Ureter (tissue), 1 donor: ENCODE measurements at places on chromosomes 16 and 17. TPM values are rescaled to one million over a fixed set of nuclear protein-coding genes. Genes with fewer than 3 reads are reported as not detected.

Gene KRTAP2-2
- not detected for total RNA-seq

DNA sequence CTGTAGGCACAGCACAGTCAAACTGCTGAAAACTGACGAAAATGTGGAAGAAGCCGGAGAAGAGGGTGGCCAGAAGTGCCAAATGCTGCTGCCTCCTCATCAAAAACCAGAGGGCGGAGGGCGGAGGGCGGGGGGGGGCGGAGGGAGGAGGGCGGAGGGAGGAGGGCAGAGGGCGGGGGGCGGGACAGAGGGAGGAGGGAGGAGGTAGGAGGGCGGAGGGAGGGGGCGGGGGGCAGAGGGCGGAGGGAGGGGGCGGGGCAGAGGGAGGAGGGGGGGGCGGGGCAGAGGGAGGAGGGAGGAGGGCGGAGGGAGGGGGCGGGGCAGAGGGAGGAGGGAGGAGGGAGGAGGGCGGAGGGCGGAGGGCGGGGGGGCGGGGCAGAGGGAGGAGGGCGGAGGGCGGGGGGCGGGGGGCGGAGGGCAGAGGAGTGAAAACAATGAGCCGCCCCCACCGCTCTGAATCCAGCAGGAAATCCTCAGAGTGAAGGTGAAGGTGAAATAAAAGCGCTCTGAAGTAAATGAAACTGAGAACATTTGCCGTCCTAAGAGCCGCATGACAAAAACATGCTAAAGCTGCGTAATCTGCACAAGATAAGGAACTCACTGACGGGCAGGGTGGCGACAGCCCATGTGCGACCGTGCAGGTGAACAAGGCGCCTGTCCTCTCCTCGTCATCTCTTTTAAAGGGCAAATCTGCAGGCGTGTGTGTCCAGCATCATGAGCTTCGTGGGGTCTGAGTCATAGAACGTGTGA is 22.6 kb upstream of the CBFA2T3 start:
- no peak for DNase-seq

- no peak for DNase-seq
Measured at GRCh38 chr16:86455116-86455515, 55.2 kb upstream of the FOXF1 start.

GRCh38 chr17:57532556-57532955 is 212.5 kb downstream of the CCDC182 start:
- DNase-seq = no peak

GRCh38 chr16:35386619-35387018 is 1927.2 kb downstream of the TP53TG3F start:
- DNase-seq = no peak

- no peak for DNase-seq
Measured at GRCh38 chr17:44878627-44879221, 20.5 kb downstream of the EFTUD2 start.

DNA sequence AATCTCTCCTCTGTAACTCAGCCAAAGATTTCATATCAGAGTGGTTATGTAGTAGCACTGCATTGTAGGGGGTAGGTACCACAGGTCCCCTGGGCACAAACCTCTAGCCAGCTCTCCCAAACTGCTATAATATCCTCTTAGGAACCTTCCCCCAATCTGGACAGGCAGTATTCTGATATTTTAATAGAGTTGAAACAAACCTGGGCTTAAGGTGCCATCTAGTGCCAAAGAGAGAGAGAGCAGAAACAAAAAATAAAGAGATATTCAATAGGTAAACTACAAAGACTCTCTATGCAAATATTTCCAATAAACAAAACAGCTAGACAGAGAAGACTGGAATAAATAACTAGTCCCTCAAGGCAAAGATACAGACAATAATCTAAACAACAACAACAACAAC is 1070.0 kb downstream of the CDH11 start:
- DNase-seq = no peak

Gene TM4SF5
- not detected for total RNA-seq

DNA sequence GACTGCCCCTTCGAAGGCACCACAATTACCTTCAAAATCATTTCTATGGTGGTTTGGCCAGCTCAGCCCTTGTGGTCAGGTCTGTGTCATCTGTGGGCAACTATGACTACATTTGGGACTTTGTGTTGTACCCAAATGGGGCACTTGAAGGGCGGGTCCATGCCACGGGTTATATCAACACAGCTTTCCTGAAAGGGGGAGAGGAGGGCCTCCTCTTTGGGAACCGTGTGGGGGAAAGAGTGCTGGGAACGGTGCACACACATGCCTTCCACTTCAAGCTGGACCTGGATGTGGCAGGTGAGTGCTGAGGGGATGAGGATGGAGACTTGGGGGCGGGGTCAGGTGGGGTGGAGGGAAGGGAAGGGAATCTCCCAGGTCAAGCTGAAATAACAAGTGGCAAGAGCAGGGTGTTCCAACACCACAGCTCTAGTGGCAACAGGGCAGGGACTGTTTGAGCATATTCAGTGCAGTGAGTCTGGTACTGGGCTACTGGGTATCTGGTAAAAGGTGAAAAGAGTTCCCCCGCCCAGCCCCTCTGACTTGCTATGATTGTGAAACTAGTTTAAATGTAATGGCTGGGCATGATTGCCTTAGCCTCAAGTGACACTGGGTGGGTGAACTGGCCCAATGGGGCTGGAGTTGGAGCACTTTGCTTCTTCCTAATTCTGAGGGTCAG is 1.7 kb downstream of the AOC2 start:
- DNase-seq = peak; percentile 70

Gene NCOR1
- total RNA-seq = 205 TPM

DNA sequence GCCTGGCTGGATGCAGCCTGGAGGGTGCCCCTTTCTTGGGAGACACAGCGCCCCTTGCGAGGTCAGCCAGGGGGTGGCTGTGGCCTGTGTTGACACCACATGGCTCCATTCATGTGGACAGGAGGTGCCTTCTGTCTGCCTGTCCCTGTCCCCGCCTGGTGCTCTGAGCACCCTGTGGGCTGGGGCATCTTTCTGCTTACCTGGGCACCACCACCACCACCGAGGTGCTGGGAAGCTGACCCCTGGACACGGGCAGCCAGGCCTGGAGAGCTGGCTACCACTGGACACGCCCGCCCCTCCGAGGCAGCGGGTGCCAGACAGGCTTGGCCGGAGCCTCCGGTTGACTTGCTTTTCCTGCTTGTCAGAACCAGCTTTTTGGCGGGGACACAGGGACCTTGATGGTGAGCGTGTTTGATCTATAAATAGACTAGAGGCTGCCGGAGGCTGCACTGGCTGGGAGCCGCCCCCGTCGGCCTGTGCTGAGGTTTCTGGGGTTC is 121.3 kb upstream of the GSE1 start:
- peak; percentile 91 for DNase-seq

Gene SLC9A5
- 0.86 TPM for total RNA-seq

Gene SPATA33
- 7.4 TPM for total RNA-seq

DNA sequence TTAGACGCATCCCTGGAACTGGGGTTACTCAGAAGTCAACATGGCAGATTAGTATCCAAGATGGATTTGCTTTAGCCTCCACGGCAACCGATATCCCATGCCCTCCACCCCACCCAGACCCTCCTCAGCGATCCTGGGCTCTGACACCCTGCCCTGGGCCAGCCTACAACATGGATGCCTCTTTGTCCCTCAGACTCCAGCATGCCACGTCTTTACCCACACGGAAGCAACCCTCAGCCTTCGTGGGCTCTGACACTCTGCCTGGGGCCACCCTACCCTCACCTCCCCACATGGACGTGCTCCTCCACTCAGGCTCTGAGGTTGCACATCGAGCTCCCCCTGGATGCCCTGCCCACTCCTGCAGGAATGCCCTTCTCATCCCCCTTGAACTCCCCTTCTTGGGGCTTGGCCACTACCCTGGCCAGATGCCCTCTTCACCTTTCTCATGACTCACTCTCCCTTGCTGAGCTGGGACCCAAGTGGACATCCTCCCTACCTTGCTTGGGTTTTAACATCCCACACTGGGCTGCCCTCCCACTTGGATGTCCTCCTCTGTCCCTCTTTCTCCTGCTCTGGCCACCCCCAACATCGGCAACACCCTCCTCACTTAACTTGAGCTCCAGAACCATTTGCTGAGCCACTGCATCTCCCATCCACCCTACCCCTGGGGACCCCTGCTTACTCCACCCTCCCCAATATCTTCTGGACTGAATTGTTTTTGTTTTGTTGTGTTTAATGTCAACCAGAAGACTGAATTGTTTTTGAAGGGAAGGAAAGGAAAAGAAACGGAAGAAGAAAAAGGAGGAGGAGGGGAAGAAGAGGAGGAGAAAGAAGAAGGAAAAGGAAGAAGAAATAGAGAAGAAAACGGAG is 18.3 kb upstream of the TMEM92 start:
- DNase-seq = no peak

DNA sequence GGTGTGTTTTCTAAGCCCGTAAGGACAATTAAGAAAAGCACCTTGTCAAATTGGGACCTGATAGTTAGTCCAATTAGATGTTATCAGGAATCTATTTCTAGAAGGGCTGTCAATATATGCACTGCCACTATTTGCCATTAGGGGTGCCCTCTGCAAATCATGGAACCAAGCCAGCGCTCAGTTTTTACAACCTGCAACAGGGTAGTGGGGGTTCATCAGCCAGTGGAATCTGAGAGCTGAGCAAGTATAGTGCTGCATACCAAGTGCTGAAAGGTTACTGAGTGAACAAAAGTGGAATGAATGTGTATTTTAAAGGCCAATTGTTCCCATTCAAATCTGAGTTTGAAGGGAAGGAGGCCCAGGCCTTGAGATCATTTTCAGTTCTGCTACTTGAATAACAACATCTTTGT is 10.4 kb downstream of the PRR11 start:
- no peak for DNase-seq

- no peak for DNase-seq
Measured at GRCh38 chr16:77307426-77308162, 108.4 kb downstream of the SYCE1L start.

Gene FOXN1
- total RNA-seq = 1.5 TPM

DNA sequence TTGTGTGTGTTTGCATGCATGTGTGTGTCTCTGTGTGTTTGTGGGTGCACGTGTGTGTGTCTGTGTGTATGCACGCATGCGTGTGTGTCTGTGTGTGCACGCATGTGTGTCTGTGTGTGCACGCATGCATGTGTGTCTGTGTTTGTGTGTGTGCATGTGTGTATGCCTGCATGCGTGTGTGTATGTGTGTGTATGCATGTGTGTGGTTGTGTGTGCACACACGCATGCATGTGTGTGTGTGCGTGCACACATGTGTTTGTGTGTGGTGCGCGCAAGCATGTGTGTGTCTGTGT is 239.9 kb upstream of the TNRC6C start:
- DNase-seq = no peak

DNA sequence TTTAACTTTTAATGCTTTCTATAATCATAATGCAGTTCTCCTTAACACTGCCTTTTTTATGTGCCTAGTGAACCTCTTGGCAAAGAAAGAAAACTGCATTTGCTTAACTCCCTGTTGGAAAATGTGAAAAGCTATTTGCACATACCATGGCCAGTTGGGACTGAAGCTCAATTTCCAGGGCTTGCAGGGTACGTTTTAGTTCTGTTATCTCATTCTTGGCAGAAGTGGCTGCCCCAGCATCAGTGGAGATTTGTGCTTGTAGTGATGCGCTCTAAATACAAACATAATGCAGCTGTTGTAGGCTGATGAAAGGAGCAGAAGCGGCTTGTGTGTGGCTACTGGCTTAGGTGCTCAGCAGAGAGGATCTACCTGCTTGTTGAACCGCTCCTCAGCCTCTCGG is 3.7 kb downstream of the KRT24 start:
- no peak for DNase-seq

Gene ZDHHC1
- 14.3 TPM for total RNA-seq
